ENCODE measurements at places on chromosomes 6 and 20.
A peak's percentile ranks its signal among the peaks of the same experiment; 100 is the strongest.

GRCh38 chr6:135254471-135254870 is 73.4 kb downstream of the MYB start:
- no peaks in the 10 kb centered on the region for H3K27me3 ChIP-seq
- H3K27ac ChIP-seq = no peak overlapping the region
- H3K36me3 ChIP-seq = no peaks in the 10 kb centered on the region
- no peak for DNase-seq
- peaks cover 2% of the 10 kb centered on the region for H3K4me1 ChIP-seq

DNA sequence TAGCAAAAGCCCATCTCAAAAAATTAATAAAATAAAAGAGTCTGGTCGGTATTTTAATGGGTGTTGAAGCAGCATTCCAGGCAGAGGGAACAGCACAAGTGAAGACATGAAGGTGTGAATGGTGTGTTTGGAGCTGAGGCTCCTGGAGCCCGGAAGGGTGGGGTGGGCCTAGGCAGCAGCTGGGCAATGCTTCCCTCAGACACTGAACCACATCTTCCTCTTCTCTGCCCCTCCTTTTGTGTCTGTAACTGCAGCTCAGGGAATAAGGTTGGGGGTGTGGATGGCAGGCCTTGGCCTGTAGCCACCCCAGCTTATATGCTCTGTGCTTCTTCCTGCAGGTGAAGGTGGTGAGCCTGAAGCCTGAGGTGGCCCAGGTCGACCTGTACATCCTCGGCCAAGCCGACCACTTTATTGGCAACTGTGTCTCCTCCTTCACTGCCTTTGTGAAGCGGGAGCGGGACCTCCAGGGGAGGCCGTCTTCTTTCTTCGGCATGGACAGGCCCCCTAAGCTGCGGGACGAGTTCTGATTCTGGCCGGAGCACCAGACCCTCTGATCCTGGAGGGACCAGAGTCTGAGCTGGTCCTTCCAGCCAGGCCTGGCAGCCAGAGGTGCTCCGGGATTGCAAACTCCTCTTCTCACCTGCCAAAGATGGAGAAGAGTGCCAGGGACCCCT is 26.6 kb downstream of the POFUT1 start:
- no peaks in the 10 kb centered on the region for H3K27me3 ChIP-seq
- no peak overlapping the region for H3K27ac ChIP-seq
- peaks cover 38% of the 10 kb centered on the region for H3K4me1 ChIP-seq
- peaks cover 60% of the 10 kb centered on the region for H3K36me3 ChIP-seq

GRCh38 chr6:148932731-148933130 is 185.9 kb downstream of the UST start:
- H3K27me3 ChIP-seq = no peaks in the 10 kb centered on the region
- no peaks in the 10 kb centered on the region for H3K4me1 ChIP-seq
- no peak for DNase-seq

GRCh38 chr6:15344192-15344519 is 98.3 kb downstream of the JARID2 start:
- H3K27me3 ChIP-seq = no peaks in the 10 kb centered on the region
- DNase-seq = no peak
- peaks cover 9% of the 10 kb centered on the region for H3K36me3 ChIP-seq

DNA sequence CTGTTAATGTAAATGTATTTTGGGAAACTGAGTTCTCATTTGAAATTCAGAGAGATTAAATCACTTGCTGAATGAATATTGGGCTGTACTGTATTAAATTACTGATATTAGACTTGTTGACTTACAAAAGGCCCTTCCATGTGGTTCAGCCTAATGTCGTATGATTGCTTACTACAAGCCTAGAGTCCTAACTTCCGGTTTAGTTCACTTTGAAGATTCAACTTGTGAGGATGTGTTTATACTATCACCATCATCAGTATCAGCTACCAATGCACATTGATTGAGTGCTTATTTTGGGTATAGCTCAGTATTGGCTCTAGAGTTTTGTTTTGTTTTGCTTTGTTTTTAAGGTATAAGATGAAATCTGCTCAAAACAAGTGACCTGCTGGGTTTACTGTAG is 48.3 kb downstream of the FAM217A start:
- no peak overlapping the region for H3K4me3 ChIP-seq
- peaks cover 66% of the 10 kb centered on the region for H3K4me1 ChIP-seq
- peak overlapping the region; percentile 10 for H3K27ac ChIP-seq
- DNase-seq = no peak

GRCh38 chr6:135640449-135641111 is 143.0 kb upstream of the AHI1 start:
- no peak overlapping the region for H3K4me3 ChIP-seq
- H3K27me3 ChIP-seq = peaks cover 18% of the 10 kb centered on the region
- peaks cover 21% of the 10 kb centered on the region for H3K4me1 ChIP-seq
- H3K27ac ChIP-seq = peak overlapping the region; percentile 22
- H3K36me3 ChIP-seq = peaks cover 19% of the 10 kb centered on the region
- no peak for DNase-seq

DNA sequence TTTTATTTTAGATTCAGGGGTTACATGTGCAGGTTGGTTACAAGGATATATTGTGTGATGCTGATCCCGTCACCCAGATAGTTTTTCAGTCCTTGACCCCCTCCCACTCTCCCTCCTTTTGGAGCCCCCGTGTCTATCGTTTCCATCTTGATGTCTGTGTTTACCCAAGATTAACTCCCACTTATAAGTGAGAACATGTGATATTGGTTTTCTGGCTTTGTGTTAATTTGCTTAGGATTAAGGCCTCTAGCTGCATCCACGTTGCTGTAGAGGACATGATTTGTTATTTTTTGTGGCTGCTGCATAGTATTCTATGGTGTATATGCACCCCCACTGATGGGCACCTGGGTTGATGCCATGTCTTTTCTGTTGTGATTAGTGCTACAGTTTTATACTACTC is 178.6 kb downstream of the PLCB1 start:
- H3K27ac ChIP-seq = no peak overlapping the region
- H3K36me3 ChIP-seq = no peaks in the 10 kb centered on the region
- H3K4me3 ChIP-seq = no peak overlapping the region
- H3K4me1 ChIP-seq = peaks cover 1% of the 10 kb centered on the region

DNA sequence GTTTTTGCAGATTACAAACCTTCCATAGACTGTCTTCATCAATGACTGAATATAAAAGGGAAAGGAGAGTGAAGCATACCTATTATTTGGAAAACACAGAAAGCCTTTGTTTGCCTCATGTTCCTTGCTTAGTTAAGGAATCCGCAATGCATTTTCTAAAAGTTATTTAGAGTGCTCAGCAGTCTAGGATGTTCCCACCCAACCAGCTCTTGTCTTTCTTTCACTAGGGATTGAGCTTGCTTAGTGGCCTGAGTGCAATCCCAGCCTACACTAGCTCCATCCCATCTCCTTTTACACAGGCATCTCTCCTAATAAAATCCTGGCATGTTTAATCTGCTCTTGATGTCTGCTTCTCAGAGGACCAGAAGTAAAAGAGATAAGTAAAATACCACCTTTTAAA is 850.5 kb upstream of the GJE1 start:
- H3K27ac ChIP-seq = no peak overlapping the region
- no peaks in the 10 kb centered on the region for H3K4me1 ChIP-seq
- no peaks in the 10 kb centered on the region for H3K27me3 ChIP-seq
- H3K36me3 ChIP-seq = no peaks in the 10 kb centered on the region

DNA sequence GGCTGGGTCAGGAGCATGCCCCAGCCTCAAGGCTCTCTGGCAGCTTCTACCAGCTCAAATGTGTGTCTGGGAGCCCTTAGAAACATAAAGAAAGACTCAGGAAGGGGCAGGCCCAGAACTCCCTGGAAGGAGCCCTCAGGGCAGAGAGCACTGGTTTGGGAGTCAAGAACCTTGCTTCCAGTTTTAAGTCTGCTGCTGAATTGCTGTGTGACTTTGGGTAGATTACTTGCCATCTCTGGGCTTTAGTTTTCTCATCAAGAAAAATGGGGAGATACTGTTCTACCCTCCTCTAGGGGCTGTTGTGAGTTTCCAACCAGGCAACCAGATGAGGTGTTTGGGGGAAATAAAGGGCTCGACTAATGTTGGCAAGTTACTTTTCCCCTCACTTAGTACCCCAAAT is 8.8 kb downstream of the GDAP1L1 start:
- no peak overlapping the region for H3K27ac ChIP-seq
- H3K4me3 ChIP-seq = no peak overlapping the region
- H3K27me3 ChIP-seq = no peaks in the 10 kb centered on the region
- H3K36me3 ChIP-seq = no peaks in the 10 kb centered on the region

DNA sequence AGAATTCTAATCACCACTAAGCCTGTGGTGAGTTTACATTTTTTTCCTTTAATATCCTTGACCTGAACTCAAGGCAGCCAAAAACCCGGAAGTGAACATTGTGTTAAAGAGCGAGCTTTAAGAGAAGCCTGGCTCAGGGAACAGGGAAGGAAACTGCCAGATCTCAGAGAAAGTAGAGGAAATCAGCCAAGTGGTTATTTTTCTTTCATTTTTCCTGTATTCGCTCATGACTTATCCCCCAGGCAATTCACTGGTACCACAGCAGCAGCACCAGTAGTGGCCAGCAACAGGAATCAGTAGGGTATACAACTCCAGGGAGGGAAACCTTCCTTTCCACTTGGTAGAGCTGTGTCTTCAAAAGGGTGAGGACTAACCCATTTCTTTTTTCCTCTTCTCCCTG is 89.6 kb upstream of the HMGCLL1 start:
- no peaks in the 10 kb centered on the region for H3K36me3 ChIP-seq
- no peak overlapping the region for H3K4me3 ChIP-seq

GRCh38 chr6:94300424-94301144 is 881.2 kb upstream of the EPHA7 start:
- no peaks in the 10 kb centered on the region for H3K27me3 ChIP-seq
- H3K27ac ChIP-seq = no peak overlapping the region
- no peaks in the 10 kb centered on the region for H3K4me1 ChIP-seq

DNA sequence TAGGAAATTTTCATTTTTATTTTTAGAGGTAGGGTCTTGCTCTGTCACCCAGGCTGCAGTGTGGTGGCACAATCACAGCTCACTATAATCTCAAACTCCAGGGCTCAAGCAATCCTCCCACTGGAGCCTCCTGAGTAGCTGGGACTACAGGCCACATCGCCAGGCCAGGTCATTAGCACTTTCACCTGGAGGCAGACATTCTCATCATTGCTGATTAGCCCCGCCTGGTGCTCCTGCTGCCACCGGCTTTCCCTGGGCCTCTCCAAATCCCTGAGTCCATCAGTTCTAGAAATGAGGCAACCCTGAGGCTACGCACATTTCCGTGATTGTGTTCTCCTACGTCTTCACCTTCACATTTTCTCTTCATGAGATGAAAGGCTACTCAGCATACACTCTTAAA is 607.7 kb upstream of the NRSN1 start:
- H3K4me1 ChIP-seq = no peaks in the 10 kb centered on the region
- H3K4me3 ChIP-seq = no peak overlapping the region
- H3K27me3 ChIP-seq = no peaks in the 10 kb centered on the region
- H3K36me3 ChIP-seq = no peaks in the 10 kb centered on the region

- no peak overlapping the region for H3K27ac ChIP-seq
- no peaks in the 10 kb centered on the region for H3K4me1 ChIP-seq
- H3K4me3 ChIP-seq = no peak overlapping the region
- no peak for DNase-seq
- no peaks in the 10 kb centered on the region for H3K27me3 ChIP-seq
Observed at GRCh38 chr6:113377362-113377942, 479.7 kb upstream of the MARCKS start.

DNA sequence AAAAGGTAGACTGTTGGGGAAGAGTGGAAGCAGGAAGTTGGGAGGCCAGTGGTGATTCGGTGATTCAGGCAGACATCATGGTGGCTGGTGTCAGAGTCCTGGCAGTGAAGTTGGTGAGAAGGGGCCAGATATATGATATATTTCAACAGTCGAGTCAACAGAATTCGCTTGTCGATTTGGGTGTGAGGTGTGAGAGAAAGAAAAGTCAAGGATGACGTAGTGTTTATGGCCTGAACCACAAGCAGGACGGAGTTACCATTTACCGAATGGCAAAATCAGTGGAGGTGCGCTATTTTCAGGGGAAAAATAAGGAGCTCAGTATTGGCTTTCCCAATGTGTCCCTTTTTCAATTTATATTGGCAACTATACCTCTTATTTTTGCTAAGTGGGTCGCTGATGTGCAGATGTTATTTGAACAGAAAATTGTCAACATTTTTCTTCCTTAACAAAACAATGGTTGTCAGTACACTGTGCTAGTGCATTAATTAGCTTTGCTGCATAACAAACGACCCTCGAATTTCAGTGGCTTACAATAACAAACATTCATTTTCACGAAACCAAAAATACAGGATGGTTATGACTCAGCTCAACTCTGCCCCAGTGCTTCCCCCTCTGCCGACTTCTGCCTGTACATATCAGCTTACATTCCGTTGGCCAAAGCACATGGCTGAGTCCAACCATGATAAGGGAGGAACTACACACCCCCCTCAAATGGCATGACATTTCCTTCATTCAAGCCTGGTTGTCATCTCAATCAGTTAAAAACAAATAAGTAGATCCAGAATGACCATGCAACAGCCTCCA is 255.0 kb upstream of the ZFP64 start:
- H3K4me3 ChIP-seq = no peak overlapping the region
- no peaks in the 10 kb centered on the region for H3K27me3 ChIP-seq
- H3K4me1 ChIP-seq = no peaks in the 10 kb centered on the region
- no peaks in the 10 kb centered on the region for H3K36me3 ChIP-seq
- DNase-seq = no peak

DNA sequence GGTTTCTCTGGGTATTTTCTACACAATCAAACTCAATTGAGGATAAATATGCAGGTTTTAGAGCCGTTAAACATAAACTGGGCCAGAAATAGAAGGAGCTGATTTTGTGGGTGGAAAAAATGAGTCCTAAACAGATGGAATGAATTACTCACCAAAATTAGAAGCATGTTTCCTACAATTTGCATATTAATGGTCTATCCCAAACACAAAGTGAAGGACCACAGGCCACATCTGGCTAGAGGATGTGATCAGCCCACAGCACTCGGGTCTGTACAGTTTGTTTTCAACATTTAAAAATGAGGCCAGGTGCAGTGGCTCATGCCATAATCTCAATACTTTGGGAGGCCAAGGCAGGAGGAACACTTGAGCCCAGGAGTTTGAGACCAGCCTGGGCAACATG is 296.3 kb downstream of the PREX1 start:
- H3K36me3 ChIP-seq = no peaks in the 10 kb centered on the region
- no peak for DNase-seq
- H3K27ac ChIP-seq = no peak overlapping the region

Data from activated CD4-positive, alpha-beta memory T cell treated with anti-CD3 and anti-CD28 coated beads, Interleukin-2, amount 10 ng/mL, durations not matched to agents 7 days and 5 days (primary cell).